NCI-H2081 treated with DMSO at 0.1 percent for 48 hours (cell line): ENCODE measurements at places on chromosomes 16 and 17.

DNA sequence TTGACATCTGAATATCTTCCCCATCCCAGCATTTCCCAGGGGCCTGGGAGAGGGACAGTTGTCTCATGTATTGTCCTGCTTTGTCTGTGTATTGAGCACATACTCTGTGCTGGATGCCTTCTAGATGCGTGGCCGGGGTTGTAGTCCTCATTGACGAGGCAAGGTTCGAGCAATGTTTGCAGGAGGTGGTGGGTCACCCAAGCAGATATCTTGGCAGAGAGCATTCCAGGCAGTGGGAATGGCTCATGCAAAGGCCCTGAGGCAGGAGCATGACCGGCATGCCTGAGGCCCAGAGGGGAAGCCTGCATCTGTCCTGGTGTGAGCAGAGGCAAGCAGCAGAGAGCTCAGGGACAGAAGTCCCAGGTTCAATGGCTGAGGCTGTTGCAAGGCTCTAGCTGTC is 17.5 kb downstream of the KRT33A start:
- DNase-seq, result no peak

DNA sequence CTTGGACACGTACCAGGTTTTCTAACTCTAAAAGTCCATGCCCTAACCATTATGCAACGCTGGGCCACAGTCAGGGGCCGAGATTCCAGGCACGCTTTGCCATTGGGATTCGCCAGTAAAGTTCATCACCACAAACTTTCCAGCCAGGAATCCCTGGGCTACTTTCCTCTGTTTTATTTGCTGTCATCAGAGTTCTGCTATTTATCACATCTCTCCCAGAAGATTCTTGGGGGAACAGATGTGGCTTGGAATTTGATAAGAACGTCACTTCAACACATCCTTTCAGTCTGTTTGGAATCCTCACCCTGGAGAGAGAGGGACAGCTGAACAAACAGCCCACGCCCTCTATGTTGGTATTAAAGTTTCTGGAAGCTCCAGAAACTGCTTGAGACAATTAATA is 109.6 kb upstream of the CACNG3 start:
- DNase-seq, result no peak

- DNase-seq, result no peak
Observed at GRCh38 chr16:582218-582613, 7.7 kb upstream of the RAB40C start.

GRCh38 chr17:31051506-31051905 is 43.3 kb upstream of the NF1 start:
- no peak for DNase-seq

DNA sequence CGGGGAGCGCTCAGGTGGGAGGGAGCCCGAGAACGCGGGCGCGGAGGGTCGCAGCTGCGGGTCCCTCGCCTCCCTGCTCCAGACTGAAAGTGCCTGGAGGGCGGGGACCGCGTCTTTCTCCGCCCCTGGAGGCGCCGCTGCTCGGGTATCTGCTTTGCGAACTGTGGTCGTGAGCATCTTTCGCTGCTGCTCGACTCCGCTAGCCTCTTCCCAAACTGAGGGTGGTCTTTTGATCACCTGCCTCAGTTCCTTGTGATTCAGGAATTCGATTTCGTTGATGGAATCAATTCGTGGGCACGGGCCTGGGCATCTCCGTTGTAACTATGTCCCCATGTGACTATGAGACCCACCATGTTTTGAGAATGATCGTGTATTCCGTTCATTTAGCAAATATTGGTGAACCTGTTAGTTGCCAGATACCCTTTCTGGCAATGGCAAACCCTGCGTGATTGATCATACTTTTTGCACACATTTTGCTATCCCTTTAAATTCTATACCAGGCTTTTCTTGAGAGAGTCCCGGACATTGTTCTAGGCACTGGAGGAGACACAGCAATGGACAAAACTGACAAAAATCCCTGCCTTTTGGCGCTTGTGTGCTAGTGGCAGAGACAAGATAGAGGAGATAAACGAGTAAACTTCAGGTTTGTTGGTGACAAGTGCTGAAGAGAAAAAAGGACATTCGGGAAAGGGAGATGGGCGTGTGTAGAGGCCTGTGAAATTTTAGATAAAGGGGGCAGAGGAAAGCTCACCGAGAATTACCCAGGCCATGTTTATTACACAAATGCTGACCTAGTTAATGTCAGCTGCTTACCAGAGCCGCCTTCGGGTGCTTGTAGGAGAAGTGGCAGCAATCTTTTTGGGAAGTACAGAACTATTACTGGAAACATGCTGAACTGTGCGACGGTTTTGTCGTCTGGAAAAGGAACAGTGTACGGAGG is 948 bp downstream of the UTP18 start:
- DNase-seq, result no peak

DNA sequence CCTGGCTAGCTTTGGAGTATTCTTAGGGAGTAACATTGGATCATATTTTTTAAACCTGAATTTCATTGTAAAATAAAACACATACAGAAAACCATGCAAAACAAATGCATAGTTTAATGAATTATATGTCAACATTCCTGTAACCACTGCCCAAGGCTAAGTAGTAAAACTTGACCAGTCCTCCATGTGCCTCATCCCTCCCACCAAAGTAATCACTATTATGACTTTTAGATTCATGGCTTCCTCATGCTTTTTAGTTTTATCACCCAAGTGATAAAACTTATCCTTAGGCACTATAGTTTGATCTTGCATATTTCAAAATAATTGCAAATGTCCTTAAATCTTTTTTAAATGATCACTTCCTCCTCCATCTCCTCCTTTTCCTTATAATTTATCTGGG is 20.4 kb downstream of the PRKCA start:
- no peak for DNase-seq

DNA sequence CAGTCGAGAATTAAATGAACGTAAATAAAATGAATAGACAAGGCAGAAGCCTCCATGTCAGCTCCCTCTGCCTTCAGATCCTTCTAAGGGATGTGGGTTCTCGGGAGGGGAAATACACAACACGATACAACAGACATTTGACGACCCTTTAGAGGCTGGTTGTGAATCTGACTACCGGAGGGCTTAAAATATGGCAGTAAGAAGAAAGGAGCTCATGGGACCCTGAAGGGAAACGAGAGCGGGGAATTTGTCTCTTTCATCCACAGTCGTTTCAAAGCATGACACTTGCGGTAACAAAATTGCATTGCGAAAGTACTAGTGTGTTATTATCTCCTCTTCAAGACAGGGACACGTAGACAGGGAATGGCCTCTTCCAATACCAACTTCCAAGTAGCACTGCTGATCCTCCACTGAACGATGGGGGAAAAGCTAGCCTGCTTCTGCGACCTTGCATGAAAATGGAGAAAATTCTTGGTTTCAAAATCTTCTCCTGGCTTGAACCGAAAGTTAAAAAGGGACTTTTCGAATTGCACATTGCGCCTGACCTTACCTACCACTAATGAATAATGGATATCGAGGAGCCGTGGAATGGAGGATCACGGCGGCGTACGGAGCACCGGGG is 1.2 kb upstream of the TNRC6C start:
- DNase-seq, result no peak

DNA sequence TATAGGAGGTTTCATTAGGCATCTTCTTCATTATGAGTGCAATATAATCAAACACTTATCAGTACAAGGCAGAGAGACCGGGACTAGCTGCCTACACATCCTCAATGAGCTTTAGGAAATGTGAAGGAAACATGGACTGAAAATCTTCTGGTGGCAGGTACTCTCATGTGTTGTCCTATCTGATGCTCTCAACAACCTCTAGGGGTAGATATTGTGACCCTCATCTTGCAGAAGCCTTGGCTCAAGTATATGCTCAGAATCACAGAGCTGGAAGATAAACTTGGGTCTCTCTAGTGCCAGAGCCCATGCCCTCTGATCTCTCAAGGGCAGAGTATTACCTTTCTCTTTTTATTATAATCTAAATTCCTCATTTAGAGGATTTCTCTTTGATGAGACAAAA is 181.6 kb upstream of the C17orf78 start:
- no peak for DNase-seq

DNA sequence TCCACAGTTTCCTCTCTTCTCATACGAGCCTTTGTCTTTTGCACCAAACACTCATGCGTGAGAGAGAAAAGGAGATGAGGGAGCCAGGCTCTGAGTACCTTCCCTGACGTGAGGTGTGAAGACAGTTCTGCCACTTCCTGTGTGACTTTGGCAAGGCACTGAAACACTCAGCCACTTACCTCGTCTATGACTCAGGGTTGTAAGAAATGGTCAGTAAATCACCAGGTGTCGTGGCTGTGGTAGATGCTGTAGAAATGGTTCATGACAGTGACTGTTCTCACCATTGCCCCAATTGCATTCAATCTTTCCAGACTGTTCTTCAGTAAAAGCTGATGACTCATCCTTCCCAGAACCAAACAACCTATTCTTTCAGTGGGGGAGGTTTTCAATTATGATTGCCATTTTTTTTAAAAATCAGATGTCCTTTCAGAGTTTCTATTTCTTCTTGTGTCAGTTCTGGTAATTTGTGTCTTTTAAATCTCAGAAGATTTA is 49.2 kb upstream of the CBFA2T3 start:
- DNase-seq, result no peak

- DNase-seq, result no peak
Observed at GRCh38 chr17:68737761-68738443, 136.7 kb upstream of the FAM20A start.

- no peak for DNase-seq
Observed at GRCh38 chr16:78535098-78535497, 435.6 kb downstream of the WWOX start.

GRCh38 chr17:16003841-16004240 is 4.2 kb downstream of the TTC19 start:
- no peak for DNase-seq

- no peak for DNase-seq
Observed at GRCh38 chr17:56186222-56186786, 33.0 kb downstream of the ANKFN1 start.

DNA sequence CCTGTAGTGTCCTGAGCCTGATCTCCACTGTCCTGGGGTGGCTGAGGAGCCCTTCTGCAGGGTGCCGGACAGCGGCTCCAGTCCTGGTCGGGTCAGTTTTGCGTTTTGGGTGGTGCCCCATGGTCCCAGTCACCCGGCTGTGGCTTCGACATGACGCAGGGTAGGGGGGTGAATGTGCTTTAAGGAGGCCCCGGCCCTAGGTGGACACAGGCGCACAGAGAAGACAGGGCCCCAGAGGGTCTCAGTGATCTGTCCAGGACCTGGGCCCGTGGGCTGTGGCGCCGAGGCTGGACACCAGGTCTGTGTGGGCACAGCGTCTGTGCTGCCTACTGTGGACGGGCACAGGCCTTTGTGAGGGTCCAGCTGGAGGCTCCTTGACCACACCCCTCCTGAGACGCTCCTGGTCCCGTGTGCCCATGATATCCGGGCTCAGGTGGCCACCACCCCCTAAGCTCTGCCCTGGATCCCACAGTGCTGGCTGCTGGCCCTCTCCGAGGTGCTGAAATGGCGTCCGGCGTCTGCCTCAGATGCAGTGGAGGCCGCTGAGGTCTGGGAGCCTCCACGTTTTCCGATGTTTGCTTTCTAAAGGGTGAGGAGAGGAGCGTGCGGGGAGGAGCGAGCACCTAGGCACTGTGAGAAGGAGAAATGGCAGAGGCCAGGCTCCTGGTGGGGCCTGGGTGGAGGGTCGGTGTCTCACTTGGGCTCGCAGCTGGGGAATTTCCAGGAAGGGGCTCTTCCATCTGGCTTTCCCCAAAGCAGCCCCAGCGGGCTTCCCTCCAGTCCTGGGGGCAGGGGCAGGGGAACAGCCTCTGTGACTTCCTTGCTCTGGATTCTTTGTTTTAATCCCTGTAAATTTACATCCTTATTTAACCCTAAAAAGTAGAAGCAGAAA is 56.1 kb upstream of the ACSF3 start:
- DNase-seq, result no peak

DNA sequence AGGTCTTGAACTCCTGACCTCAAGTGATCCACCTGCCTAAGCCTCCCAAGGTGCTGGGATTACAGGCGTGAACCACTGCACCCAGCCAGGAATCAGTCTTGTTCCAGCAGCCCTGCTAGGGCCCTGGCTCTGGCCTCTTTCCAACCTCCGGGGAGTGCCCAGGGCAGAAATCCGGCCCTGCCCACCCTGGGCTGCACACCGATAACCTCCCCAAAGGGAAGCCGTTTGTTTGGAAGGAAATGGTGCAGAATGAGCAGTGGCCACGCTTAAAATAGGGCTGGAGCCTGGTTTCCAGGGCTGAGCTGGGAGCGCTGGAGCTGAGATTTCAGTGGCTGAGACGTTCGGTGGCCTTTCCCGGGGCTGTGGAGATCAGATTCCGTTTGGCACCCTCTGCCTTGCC is 17.8 kb upstream of the EMP2 start:
- no peak for DNase-seq

DNA sequence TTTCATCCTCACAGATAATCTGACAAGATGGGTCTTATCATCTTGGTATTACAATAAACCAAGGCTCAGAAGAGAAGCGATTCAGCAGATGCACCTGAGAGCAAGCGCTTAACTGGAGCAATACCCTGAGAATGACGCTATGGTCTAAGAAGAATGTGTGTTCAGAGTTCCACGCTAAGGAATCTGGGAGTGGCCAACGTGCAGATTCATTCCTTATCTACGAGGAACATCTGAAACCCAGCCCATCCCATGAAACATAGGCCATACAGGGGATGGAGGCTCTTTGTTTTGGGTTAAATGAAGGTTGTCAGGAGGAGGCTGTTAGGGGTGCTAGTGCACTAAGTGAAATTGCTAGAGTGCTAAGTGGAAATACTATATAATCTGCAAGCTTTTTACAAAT is 28.5 kb upstream of the KDM8 start:
- no peak for DNase-seq

DNA sequence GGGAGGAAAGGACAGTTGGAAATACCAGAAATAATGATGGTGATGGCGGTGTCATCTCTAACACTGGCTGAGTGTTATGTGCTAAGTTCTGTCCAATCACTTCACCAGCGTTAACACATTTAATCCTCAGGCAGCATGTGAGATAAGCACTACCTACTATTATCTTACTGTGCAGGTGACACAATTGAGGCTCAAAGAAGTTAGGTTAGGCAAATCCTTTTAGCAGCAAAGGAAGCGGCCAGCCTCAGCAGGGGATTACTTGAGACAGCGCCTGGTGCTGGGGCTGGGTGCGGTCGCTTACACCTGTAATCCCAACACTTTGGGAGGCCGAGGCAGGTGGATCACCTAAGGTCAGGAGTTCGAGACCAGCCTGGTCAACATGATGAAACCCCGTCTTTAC is 18.7 kb upstream of the DHX8 start:
- DNase-seq, result no peak

- no peak for DNase-seq
Observed at GRCh38 chr16:48583075-48584065, 26.6 kb downstream of the N4BP1 start.

- DNase-seq, result no peak
Observed at GRCh38 chr17:66966298-66966697, 1.8 kb downstream of the CACNG4 start.

DNA sequence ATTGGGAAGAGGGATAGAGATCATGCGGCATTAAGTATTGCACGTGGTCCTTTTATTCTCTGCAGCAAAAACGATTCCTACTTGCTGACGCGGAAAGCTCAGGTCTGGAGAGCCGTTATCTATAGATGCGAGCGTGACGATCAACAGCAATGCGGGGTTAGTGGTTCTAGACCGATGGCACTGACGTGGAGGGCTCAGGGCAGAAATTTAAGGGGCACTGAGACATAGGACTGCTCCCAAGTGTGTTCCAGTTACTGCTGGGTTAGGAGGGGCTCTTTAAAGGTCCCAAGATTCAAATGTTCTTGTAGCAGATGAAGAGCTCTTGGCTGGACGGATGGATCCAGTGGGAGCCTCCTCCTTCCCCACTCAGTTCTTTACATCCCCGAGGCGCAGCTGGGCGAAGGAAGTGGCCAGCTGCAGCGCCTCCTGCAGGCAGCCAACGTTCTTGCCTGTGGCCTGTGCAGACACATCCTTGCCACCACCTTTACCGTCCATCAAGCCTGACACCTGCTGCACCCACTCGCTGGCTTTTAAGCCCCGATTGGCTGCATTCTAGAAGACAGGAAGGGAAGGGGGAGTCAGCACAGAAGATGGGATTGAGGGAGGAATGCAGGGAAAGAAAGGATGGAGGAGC is 732 bp upstream of the EXOSC6 start:
- DNase-seq, result no peak
